Stimulated activated naive CD8-positive, alpha-beta T cell treated with anti-CD3 and anti-CD28 coated beads, Interleukin-15, Interleukin-2, amounts not matched to agents 100 U/mL and 50 U/mL, for 24 hours (primary cell): ENCODE measurements at places on chromosomes 4 and X.

- no peak for DNase-seq
These were observed 107.3 kb downstream of the PTTG2 start for GRCh38 chr4:38067499-38067898.

DNA sequence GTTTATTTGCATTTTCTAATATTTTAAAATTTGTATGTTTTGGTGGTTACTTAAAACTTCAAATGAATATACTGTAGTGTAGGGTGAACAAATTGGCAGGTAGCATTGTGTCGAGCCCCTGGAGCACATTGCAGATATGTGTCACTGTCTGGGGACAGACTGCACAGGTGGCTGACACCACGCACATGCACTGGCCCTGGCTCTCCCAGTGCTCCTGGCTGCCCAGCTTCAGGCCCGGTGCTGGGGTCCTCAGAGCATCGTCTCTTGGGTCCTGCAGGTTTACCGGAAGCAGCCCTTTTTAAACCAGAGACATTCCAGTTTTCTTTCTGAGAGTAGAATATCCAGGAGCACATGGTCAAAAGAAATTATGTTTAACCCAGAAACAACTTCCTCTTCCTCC lies 15.6 kb downstream of the BST1 start:
- no peak for DNase-seq

- no peak for DNase-seq
These were observed 345.1 kb upstream of the SMIM31 start for GRCh38 chr4:164408831-164409230.

DNA sequence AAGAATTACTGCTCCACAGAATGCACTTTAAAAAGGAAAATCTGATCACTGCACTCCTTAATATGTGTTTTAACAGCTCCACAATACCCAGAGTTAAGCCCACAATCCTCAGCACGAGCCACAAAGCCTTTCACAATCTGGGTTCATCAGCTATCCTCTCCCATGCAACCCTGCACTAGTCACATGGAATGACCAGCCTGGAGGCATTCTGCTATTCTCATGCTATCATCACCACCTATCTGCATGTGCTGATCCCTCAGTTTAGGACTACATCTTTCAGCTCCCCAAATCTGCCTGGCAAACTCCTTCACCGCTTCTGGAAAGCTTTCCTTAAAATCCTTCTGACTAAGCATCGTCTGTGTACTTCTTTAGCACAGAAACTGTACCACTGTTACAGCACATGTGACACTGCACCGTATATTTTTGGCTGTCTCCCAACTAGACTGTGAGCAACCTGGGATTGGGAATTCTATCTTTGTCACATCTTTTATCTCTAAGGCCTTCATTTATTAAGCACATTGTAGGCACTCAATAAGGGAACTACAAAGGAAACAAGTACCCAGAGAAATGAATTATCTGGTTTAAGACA lies 18.3 kb upstream of the EIF1AX start:
- no peak for DNase-seq

DNA sequence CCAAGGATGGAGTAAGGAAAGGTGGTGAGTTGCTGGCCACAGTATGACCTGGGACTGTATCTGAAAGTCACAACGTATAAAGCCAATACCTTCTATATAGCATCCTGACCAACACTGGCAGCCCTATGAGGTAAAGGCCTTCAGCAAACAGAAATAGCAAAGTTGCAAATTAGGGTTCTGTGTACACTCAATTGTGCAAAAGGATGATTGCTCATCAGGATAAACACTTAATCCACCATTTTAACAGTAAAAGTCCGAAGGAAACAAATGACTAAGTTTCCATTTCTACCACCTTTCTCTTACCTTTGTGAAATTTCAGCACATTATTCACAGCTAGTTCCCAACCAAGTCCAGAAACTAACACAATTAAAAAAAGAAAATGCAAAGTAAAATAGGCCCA lies 1.4 kb upstream of the FNIP2 start:
- DNase-seq = no peak
